T47D (cell line): ENCODE measurements at places on chromosomes 7 and 10.

DNA sequence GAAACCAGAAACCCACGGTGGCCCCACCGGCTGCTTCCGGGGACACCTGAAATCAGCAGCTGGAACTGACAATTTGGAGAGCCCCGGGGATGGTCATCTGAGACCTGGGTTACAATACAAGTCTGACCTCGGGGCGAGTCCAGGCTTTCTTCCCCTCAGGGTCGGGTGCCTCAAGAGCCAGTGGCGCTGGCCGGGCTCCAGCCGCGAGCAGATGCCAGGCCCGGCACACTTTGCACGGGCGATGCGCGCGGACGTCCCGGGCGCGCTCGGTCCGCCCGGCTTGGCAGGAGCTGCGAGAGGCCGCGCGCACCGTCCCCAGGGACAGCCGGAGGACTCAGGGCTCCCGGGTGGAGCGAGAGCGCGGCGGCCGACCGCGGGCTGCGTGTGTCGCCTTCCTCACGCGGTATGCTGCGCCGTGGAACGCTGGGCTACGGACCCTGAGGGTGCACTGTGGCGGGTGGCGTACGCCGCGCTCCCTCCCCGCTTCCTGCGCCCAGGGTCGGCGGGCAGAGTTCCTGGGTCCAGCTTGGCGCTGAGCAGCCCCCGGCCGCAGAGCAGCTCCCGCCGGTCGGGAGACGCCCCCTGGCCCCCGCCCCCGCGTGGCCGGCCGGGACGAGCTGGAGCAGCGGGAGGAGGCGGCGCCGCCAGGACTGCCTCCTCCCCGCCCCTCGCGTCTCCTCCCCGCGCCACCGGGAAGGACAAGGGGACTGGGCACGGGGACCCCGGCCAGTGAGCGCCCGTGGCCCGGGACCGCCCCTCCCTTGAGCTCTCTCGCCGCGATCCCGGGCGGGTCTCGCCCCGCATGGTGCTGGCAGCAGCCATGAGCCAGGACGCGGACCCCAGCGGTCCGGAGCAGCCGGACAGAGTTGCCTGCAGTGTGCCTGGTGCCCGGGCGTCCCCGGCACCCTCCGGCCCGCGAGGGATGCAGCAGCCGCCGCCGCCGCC, at the start of gene RBM20:
Gene RBM20, plus strand, starts transcription at position 684 of the 945 bp plus-strand sequence. Its CDS starts 119 bp downstream, at position 803.
- DNase-seq = peak; percentile 61

DNA sequence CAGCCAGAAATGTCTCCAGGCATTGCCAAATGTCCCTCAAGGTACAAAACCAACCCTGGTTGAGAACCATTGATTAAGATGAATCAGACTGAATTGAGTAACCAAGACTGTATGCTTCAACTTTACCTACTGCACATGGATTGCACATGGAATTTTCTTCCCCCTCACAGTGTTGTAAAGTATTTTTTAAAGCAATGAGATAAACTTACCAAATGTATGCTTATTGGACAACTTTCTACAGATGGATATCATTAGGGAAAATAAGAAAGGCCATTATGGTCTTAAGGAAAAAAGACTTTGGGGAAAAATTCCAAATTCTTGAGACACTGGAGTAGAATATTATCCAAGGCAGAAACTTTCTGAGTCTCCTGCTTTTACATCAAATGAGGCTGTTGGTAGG, 20.9 kb upstream of the MTPN start:
- DNase-seq = no peak

DNA sequence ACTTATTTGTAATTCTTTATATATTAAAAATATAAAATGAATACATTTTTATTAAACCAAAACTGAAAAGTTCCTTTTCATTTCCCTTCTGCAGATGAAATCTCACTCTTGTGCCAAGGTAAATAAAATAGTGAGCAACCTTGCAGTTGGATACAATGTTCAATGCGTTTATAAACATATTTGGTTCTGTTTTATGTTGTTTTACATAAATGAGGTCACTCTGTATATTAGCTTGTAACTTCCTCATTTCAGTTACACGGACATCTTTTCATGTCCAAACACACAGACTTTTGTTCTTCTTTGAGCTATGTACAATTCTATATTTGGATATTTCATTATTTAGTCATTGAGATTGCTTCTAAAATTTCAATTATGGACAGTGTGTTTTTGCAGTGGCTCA, 107.7 kb downstream of the BBS9 start:
- no peak for DNase-seq

DNA sequence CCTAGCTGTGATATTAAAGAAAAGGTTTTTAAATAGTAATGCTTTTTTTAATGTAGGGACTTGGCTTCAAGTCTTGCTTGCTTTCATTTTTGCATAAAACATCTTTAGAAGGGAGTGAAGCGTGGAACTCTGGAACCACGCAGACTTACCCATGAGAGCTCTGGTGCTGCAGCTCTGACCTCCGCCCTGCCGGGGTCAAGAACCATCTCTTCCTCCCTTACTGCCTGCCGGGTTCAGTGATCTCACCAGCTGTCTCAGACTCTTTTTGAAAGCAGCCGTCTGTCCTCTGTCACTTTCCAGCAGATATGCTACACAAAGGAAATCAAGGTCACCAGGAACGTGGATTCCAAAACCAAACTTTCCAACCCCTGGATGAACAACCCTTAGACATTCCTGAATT, 353.8 kb downstream of the GPR37 start:
- DNase-seq = no peak

DNA sequence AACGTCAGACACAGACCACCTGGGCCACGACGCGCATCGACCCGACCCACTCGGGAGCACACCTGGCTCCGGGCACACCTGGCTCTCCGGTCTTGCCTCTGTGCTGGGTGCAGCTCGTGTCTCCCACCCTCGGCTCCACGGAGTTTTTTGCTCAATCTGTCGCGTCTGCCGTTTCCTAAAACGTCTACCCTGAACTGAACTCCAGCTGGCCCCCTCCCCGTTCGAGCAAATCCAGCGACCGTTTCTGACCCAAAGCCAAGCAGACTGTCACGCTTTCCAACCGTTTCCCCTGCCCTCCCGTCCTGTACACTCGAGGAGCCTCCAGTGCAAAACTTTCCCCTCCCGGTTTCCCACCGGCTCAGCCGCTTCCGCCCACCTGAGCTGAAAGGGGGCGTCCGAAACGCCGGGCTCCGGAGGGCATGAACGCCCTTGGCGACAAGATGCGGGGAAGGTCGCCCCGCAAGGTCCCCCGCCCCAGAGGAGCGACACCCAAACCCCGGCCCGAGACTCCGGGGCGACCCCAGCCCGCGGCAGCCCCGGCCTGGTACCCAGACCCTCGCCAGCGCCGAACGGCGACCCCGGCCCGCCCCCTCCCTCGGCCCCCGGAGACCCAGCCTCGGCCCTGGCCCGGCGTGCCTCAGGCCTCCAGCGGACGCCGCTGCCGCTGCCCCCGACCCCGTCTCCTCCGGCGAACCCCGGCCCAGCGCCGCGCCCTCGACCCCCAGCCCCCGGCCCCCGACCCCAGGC, 557 bp downstream of the CYTH3 start:
- DNase-seq = no peak

DNA sequence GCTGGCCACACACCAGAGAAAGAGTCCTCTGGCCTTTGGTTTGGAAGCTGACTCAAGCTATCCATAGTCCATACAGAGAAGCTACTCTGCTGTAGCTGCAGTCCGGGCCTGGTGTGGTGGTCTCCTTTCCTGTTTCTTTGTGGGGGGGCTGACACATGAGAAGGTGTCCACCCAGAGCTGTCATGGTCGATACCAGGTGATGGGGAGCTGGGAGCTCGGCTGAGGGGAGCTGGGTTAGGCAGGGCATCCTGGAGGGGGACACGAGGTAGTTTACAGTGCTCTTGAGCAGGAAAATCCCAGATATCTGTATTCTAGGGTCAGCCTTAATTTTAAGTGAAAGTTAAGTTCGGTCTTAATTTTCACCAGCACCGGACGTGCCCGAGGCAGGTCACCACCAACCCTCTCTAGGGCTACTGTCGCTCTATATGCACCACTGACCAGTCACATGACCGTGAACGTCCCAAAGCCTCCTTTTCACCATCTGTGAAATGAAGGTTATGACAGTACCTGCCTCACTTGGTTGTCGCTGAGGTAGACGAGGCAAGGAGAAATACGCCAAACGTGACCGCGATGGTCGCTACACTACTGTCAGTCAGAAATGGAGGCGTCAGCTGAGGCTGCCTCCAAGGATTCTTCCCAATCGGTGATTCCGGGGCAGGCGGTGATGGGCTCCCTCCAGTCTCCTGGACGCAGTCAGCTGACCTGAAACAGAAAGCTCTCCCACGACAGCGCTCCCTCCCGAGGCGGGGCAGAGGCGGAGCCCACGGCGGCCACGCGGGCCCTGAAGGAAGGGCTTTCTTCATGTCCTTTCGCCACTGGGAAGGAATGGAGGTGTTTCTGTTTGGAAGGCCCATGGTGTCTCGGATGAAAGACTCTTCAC, 69.4 kb upstream of the SHH start:
- DNase-seq = no peak

DNA sequence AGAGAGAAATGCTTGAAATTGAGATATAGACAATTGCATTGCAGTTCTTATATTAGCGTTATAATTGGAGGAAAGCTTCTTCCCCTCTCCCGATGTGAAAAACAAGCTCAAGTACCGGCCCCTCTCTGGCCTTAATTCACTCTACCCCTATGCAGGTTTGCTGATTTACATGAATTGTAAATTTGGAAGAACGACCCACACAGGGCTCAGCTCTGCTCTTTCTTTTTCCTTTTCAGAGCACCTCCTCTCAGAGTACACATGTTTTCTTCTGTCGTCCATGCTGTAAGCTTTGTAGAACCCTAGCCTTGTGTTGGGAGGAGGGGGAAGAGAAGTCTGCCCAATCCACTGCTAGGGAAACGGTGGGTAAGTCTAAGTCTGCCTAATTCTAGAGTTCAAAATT, 140.8 kb downstream of the IQUB start:
- no peak for DNase-seq

GRCh38 chr7:131284702-131285419, 42.8 kb upstream of the MKLN1 start:
- DNase-seq = peak; percentile 45

DNA sequence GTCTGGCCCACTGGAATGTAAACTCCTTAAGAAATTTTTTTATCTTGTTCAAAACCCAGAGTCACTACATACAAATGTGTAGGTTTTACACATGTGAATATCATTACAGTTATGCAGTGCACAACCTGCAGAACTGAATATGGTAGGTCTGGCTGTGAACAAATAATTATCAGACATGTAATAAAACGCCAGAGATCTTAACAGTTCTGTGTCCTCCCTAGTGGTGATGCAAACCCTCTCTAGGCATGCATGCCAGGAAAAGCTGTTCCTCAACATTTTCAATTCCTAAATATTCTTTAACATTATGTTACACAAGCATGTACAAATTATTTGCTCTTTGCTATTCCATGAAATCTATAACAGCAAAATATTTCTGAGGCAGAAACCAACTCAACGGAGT, 124.6 kb downstream of the IMMP2L start:
- DNase-seq = no peak

- peak; percentile 77 for DNase-seq
Observed at GRCh38 chr10:96830511-96831199, 1.4 kb upstream of the LCOR start.

GRCh38 chr7:55119571-55119970, 100.8 kb downstream of the EGFR start:
- DNase-seq = no peak

DNA sequence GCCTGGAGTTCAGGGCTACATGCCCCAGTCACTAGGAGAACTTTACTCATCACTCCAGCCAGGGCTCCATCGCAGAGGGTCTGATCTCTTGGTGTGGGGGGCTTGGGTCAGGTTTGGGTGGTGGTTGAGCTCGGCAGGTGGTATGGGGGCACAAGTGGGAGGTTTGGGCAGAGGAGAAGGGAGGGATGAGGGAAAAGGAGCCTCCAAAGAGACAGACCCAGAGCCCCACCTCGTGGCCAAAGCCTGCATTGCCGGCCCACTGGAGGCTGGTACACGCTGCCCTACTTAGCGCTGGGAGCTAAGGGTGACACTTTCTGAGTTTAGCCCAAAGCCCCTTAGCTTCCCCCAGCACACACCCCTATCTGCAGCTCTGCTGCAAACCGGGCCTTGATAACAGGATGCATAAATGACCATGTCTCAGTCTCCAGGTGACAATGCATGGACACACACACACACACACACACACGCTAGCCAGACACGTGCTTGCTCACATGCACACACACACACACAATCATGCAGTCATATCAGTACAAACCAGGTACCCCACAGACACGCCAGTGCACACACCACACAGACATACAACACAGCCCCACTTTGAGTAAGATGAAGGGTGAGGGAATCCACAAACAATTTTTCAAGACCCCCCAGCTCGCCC, 14.7 kb downstream of the LZTS2 start:
- DNase-seq = peak; percentile 80

GRCh38 chr10:102834143-102834542, 3.1 kb downstream of the CYP17A1 start:
- no peak for DNase-seq

DNA sequence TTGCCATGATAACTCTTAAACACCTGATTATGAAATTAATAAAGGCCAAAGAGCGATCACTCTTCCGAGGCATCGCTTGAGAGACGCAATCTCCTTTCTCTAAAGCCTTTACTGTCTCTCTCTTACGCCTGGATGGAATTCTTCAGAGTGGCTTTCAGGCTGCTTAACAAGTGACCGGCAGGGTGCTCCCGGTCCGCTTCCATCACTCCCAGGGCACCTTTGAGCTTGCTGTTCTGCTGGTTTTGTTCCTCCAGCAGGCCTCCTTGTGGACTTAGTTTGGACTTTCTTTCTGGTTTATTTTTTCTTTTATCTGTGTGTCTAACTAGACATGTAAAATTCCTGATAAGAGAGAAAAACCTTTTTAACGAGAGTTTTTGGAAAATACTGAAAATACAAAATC, 60.9 kb downstream of the MRPL32 start:
- no peak for DNase-seq

GRCh38 chr7:4129481-4130122, 552.5 kb upstream of the FOXK1 start:
- DNase-seq = no peak

- DNase-seq = no peak
Observed at GRCh38 chr10:128422999-128423398, 296.8 kb upstream of the MKI67 start.

DNA sequence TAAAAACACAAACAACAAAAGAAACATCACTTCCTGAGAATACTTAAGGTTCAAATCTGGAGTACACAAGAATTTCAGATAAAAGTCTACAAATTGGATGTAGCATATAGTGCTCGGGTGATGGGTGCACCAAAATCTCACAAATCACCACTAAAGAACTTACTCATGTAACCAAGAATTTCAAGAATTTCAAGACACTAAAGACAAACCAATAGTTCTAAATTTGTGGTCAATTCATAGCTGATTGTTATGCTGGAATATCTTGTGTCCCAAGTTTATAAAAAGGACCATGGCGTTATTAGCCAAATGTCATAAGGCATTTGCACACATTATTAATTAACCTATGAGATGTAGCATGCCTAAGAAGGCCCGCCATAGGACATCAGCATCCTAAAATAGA, 1204.1 kb upstream of the AUTS2 start:
- DNase-seq = no peak
